T-cell (primary cell): ENCODE measurements at places on chromosomes 2 and 18. TPM values are rescaled to one million over a fixed set of nuclear protein-coding genes. Genes with fewer than 3 reads are reported as not detected.

HOXD10 gene
- not detected for total RNA-seq

MOCOS gene
- total RNA-seq: 0.05 TPM

ANTXR1 gene
- total RNA-seq: 0.64 TPM

SCN3A gene
- 0.06 TPM for total RNA-seq

C2orf80 gene
- not detected for total RNA-seq

UGT1A6 gene
- not detected for total RNA-seq

DNA sequence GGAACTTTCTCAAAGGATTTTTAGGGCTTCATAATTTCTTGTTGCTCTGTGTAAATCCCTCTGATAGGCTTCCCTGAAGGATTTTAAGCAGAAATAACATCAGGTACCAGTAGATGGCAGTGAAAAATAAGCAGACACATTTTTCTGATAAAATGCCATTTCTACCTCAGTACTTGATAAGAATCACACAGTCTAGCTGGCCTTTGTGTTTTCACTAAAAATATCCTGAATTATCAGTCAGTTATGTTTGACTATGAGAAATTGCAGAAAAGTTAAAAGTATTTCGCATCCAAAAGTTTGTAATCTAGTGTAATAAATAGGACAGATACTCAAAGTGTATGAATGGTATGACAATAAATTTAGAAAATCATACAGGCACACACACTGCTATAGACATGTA lies 68.7 kb downstream of the DNAJC10 start:
- no peak overlapping the region for H3K4me3 ChIP-seq
- H3K27ac ChIP-seq: no peak overlapping the region
- H3K36me3 ChIP-seq: peaks cover 3% of the 10 kb centered on the region
- no peaks in the 10 kb centered on the region for H3K4me1 ChIP-seq

DNA sequence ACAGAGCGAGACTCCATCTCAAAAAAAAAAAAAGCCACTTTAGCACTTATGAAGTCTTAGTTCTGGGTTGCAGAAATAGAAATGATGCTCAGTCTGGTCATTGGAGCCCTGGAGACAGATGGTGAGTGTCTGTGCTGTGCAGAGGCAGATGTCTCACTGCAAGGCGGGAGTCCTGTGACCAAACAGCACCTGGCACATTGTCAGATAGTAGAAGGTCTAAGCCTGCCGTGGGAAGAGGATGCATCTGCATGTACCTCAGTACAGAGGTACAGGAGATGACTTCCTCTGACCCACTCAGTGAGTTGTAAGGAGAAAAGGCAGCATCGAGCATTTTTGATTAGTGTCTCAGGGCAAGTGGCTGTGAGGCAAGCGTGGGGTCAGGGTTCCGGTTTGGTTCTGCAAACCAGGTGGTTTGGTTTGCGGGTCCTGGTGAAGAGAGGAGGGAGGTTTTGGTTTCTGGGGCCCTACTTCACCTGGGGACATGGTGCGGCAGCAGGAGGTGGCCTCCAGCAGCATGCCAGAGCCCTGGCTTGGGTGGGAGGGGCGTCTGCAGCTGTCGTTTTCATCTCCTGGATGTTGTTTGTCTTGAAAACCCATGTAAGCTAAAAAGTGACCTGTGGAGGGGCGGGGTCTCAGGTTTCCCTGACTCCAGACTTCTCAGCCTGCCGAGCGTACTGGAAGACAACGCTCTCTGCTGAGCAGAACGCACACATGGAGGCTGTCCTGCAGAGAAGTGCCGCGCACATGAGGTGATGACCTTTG lies 3.8 kb downstream of the RBFA start:
- H3K27me3 ChIP-seq: no peaks in the 10 kb centered on the region
- H3K36me3 ChIP-seq: peaks cover 6% of the 10 kb centered on the region
- DNase-seq: no peak
- no peak overlapping the region for H3K4me3 ChIP-seq
- no peak overlapping the region for H3K27ac ChIP-seq

GRCh38 chr18:78587096-78587495 lies 392.5 kb upstream of the SALL3 start:
- DNase-seq: no peak
- H3K4me1 ChIP-seq: no peaks in the 10 kb centered on the region
- H3K4me3 ChIP-seq: no peak overlapping the region
- no peak overlapping the region for H3K27ac ChIP-seq
- no peaks in the 10 kb centered on the region for H3K27me3 ChIP-seq

DNA sequence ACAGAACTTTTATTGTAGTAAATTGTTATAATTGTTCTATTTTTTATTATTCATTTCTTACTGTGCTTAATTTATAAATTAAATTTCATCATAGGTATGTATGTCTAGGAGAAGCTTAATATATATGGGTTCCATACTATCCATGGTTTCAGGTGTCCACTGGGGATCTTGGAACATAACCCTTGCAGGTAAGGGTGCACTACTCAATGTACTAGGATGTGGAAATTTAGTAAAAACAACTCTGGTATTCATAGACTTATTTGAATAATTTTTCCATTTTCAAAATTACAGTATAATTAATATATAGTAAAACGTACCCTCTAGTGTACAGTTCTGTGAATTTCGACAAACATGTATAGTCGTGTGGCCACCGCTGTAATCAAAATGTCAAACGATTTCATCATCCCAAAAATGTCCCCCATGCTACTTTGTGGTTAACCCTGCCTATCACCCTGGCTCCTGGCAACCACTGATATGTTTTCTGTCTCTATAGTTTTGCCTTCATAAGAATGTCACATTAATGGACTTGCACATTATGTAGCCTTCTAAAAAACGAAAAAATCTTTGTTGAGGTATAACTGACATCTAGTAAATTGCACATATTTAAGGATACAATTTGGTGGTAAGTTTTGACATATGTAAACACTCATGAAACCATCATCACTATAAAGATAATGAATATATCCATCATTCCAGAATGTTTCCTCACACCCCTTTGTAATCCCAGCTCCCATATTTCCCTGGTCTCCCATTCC lies 45.7 kb downstream of the ARL5A start:
- no peaks in the 10 kb centered on the region for H3K36me3 ChIP-seq
- no peaks in the 10 kb centered on the region for H3K4me1 ChIP-seq
- no peak for DNase-seq
- no peak overlapping the region for H3K27ac ChIP-seq

DNA sequence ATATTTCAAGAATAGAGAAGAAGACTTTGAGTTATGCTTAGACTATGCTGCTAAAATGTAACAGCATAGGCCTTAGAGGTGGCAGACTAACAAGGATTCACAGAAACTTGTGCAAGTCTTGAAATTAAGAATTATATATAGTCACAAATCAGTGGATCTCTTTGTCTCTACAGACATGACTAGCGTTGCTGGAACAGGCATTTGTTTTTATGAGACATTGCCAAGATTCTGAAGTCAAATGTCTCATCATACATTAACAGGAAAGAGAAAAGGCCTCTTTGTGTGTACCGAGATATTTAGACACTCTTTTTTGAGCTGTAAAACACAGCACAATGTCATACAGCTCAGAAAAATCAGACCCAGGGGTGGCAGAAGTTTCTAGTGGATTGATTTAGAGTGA lies 207.1 kb downstream of the TMX3 start:
- no peaks in the 10 kb centered on the region for H3K36me3 ChIP-seq
- no peaks in the 10 kb centered on the region for H3K27me3 ChIP-seq
- H3K27ac ChIP-seq: no peak overlapping the region

DNA sequence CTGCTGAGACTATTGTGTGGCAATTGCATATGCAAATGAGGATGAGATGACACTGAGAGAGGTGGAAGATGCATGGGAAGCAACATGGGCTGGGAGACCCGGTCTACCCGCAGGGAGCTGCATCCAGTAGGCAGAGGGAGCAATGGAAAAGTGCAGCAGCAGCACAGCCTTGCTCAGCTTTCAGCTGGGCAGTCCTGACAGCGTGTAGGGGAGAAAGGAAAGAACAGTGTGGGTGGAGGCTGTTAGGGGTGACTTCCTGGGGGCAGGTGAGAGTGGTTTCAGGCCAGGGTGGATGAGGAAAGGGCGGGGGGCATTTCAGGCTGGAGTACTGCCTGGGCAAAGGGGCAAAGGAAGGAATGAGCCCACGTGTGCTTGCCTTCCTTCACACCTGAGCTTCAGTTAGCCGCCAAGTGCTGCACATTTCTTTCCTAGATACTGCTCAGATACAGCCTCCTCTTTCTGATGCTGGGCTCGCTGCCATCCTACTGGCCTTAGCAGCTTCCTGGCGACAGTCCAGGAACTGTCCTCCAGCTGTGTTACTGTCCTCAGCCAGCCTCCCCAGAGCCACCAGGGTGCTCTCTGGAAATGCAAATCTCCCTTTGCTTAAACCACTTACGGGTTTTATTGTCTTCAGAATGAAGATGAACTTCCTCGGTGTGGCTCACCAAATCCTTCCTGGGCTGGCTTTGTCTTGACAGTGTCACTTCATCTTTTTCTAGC lies 276.3 kb downstream of the TSN start:
- H3K36me3 ChIP-seq: no peaks in the 10 kb centered on the region
- DNase-seq: no peak
- no peaks in the 10 kb centered on the region for H3K27me3 ChIP-seq
- H3K4me3 ChIP-seq: no peak overlapping the region
- H3K4me1 ChIP-seq: no peaks in the 10 kb centered on the region
- no peak overlapping the region for H3K27ac ChIP-seq

GRCh38 chr18:2903006-2903405 lies 56.2 kb downstream of the EMILIN2 start:
- no peak overlapping the region for H3K4me3 ChIP-seq
- no peaks in the 10 kb centered on the region for H3K27me3 ChIP-seq
- H3K27ac ChIP-seq: no peak overlapping the region
- H3K4me1 ChIP-seq: peaks cover 7% of the 10 kb centered on the region
- no peaks in the 10 kb centered on the region for H3K36me3 ChIP-seq

DNA sequence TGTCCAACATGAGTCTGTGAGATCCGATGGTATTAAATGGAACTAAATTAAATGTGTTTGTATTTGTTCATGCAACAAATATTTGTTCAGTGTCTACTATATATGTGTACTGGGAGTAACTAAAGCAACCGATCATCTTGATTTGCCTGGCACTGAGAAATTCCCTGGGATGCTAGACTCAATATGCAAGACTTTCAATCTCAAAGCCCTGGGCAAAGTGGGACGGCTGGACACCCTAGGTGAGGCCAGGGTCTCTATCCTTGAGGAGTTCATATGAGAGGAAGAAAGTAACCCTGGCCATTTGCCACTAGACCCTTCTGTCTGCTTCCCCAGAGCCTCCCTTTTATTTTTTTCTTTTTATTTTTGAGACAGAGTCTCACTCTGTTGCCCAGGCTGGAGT lies 44.0 kb upstream of the HPCAL1 start:
- no peak overlapping the region for H3K4me3 ChIP-seq
- H3K4me1 ChIP-seq: peaks cover 9% of the 10 kb centered on the region
- H3K27me3 ChIP-seq: peaks cover 34% of the 10 kb centered on the region

- H3K36me3 ChIP-seq: no peaks in the 10 kb centered on the region
- no peaks in the 10 kb centered on the region for H3K27me3 ChIP-seq
- H3K4me1 ChIP-seq: no peaks in the 10 kb centered on the region
- DNase-seq: no peak
- H3K27ac ChIP-seq: no peak overlapping the region
Observed at GRCh38 chr2:137973280-137973679, 9.0 kb downstream of the HNMT start.

- H3K36me3 ChIP-seq: no peaks in the 10 kb centered on the region
- no peak overlapping the region for H3K27ac ChIP-seq
- H3K4me3 ChIP-seq: no peak overlapping the region
- H3K27me3 ChIP-seq: no peaks in the 10 kb centered on the region
- no peaks in the 10 kb centered on the region for H3K4me1 ChIP-seq
Observed at GRCh38 chr2:56714400-56714799, 530.6 kb downstream of the CCDC85A start.

DNA sequence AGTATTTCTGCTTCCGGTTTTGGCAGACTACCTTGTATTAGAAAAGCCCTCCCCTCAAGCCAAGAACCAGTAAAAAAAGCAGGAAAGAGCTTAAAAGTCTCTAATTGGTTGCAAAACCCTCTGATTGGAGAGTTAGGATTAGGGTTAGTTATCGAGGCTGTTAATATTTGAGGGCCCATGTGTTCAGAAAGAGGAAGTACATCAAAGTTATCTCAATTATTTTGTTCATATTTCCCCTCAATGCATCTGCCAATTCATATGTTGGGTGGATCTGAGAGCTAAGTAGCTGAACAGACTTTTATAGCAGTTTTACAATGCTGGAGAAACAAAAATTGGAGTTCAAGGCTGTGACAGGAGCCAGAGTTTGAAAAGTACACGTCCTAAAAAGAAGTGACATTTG lies 43.1 kb upstream of the KLHL14 start:
- H3K27ac ChIP-seq: no peak overlapping the region
- H3K4me1 ChIP-seq: no peaks in the 10 kb centered on the region
- no peak for DNase-seq
- no peak overlapping the region for H3K4me3 ChIP-seq
